ENCODE measurements at places on chromosomes 1 and 21. TPM values are rescaled to one million over a fixed set of nuclear protein-coding genes. Genes with fewer than 3 reads are reported as not detected.

LCE6A gene
- not detected for polyA plus RNA-seq

IL20 gene
- polyA plus RNA-seq, result not detected

GRCh38 chr1:168216171-168216570, 9.6 kb upstream of the SFT2D2 start:
- DNase-seq, result no peak

- DNase-seq, result no peak
Measured at GRCh38 chr1:161066694-161067093, 3.0 kb downstream of the ARHGAP30 start.

- DNase-seq, result no peak
Measured at GRCh38 chr1:234871710-234872271, 256.8 kb downstream of the TOMM20 start.

DNA sequence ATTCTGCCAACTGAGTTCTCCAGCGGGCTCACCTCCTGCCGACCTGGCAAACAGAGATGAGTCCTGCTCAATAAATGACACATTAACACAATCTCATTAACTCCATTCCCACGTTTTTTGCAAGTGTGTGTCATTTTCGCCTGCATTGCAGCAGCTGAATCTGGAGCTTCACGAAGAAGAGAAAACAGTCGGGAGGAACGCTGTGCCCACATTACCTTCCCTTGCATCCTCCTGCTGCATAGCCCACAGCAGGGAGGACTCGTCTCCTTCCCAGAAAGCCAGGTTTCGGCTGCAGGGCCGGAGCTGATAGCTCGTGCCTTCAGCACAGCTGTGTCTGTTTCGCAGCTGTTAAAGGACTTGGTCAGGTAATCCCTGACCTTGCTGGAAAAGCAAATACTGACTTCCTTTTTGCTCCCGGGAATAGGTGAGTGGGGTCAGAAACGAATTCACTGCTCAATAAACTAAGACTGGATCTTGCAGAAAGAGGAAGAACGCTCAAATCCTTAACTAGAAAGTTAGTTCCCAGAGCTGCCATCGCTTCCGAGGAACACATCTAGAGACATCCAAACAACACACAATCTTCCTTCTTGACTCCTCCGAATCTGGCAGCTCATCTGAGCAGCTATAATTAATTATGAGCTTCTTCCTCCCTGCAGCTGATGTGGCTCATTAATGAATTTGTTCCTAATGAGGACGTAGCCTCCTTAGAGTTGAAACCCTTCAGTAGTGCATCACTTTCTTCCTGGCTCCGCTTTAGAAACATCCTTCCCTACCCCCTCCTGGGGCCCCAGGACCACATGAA, 33.0 kb downstream of the KANK4 start:
- peak; percentile 45 for DNase-seq

DNA sequence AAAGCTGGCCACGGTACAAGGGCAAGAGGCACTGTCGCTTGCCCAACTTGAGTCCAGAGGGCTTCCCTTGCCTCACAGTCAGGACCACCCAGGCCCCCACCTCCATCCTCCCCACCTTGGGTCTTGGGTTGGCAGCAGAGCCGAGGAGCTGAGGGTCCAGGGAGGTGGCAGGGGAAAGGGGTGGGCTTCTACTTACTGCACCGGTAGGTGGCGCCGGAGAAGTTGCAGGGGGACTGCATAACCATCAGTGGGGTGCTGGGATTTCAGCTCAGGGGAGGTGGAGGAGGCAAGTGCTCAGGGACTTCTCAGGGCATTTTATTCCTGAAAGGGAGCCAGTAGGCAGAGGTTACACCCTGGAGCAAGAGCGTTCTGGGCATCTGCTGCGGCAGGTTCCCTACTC, 44.0 kb downstream of the TRIM62 start:
- DNase-seq, result no peak

All from spinal cord (tissue), 10 donors.